ENCODE measurements at places on chromosomes 4 and X.

DNA sequence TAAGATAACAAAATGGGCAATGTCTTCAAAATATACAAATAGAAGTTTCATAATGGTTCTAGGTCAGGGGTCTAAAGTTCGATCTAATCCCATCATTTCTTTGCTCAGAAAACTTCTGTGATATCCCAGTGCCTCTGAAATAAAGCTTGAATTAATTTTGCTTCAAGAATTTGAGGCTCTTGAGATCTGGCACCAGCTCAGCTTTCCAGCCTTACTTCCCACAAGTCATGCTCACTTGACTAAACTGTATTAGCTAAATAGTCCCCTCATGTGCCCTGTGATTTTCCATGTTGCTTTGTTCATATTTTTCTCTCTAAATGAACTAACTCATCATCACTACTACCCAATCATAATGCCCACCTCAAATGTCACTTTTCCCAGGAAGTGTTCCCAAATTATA, 50.8 kb upstream of the MBNL3 start:
- DNase-seq, result no peak

DNA sequence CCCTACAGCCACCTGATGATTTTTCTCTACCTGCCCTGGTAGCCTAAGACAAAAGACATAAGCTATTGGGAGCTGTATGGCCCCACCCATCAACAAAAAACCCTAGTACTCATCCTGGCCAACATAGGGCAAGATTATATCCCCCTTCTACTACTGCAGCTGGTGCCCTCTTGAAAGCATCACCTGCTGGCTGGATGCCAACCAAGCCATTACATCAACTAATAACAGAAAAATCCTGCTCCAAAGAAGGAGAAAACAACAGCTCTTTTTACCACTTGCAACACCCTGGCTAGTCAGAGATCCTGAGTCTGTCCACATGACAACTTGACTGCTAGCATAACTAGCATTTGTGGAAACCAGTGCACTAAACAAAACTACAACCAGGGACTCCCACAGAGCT, 43.6 kb upstream of the UPRT start:
- no peak for DNase-seq

DNA sequence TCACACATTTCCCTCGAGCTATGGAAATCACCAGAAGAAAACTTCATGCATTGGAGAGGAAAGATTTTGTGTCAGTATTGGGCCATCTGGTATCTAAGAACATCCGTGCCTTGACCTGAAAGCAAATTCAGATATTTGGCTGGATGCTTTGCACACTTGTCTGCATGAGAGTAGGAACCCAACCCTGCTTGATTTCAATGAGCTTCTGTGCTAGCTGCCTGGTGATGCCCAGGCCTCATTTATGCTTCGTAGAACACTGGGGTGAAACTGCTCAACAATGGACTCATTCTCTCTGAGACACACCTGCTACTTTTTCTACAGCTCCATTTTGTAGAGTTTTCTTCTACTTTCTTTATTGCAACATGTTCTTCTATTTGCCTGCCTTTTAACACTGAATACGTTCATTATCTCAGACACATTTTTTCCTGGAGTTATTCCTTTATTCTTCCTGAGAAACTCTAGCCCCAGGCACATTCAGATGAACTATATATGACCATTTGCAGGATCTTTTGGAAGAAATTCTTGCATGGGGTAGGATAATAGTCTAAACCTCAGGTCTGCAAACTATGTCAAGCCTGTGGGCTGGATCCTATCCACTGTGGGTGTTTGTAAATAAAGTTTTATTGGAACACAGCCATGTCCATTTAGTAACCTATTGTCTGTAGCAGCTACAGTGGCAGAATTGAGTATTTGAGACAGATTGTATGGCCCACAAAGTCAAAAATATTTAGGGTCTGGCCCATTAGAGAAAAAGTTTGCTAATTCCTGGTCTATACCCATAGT, 83.8 kb upstream of the CLCN4 start:
- DNase-seq, result no peak

GRCh38 chr4:24705016-24705753, 90.2 kb upstream of the SOD3 start:
- no peak for DNase-seq

- no peak for DNase-seq
These were observed 46.3 kb upstream of the CLCN4 start for GRCh38 chrX:10110316-10110935.

- DNase-seq, result peak; percentile 43
These were observed 195.2 kb upstream of the ANXA10 start for GRCh38 chr4:167897116-167897515.

DNA sequence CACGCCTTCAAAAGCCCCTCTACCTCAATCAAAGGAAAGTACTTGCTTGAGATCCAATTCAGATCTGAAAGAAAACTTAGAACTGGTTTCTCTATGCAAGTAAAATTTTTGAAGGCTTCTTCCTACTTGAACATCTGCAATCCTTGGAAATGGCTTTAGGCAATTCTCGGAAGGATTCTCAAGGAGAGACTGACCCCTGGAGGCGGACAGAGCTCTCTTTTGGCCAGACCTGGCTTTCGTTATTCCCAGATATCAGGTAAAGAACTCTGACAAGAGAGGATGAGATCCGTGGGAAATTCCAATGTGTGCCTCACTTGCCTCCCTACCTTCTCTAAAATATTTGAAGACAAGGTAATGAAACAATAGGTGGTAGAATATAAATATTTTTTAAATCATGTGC, 670.3 kb upstream of the FAM241A start:
- peak; percentile 43 for DNase-seq

DNA sequence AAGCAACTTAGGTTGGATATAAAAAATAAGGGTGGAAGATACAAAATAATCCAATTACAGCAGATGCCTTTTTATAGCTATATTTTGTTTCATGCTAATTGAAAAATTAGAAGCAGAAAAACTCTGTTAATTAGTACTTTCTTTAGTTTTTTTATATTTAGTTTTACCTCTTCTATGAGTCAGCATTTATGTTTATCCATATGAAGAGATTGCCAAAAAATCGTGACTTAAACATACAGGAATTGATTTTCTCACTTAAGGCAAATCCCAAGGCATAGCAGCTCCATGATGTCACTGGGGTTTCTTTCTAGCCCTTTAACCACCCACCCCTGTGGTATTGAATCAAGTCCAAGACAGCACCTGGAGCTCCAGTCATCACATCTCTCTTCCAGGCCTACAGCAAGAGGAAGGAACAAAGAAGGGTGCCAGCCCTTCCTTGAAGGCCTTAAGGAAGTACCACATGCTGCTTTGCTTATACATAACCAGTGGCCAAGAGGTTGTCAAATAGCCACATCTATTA, 365.8 kb upstream of the TENM3 start:
- peak; percentile 22 for DNase-seq
